Hypothalamus (tissue), 51 donors: ENCODE measurements at places on chromosomes 3 and 15.

DNA sequence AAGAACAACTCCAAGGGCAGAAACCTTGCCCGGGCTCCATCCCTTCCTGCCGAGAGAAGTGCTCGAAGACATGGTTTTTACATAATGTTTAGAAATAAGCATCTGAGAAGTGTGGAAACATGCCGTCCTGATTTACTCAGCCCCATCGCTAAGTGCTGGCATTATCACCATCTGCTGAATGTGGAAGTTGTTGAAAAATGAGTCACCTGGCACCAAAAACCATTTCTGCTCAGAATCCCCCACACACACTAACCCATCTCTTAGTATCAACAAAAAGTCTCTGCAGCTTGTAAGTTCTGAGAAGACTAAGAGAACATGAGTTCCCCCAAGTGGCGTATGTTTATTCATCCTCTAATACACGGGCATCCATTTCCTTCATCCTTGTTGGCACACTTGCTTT is 51.0 kb upstream of the ARL8B start:
- no peak for DNase-seq

DNA sequence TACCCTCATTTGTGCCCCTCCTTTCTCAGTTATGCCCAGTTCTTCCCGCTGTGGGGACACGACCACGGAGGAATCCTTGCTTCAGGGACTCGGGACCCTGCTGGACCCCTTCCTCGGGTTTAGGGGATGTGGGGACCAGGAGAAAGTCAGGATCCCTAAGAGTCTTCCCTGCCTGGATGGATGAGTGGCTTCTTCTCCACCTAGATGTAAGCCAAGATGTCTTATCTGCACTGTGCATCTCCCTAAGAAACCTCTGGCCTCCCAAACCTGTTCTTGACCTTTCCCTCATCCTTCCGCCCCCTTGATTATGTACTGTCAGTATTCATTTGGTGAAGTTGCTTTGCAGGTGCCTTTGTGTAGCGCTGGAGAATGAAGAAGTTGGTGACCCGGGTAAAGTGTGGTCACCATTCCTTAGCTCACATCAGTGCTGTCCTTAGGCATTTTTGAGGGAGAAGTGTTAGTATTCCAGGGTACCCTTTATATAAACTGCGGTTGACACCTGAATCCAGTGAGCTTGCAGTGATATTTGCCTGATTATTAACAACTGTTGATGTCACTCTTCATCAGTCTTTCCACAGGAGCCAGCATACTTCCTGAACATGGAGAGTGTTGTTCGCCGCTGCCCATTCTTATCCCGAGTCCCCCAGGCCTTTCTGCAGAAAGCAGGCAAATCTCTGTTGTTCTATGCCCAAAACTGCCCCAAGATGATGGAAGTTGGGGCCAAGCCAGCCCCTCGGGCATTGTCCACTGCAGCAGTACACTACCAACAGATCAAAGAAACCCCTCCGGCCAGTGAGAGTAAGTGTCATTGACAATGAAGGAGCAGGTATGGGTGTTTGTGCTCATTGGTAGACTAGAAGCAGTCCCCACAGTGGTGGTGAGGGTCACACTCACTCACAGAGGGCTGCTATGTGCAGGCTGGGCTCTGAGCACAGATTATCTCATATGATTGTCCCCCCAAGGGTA is 966 bp downstream of the ALAS1 start:
- DNase-seq, result no peak

- no peak for DNase-seq
These were observed 78.8 kb downstream of the FBN1 start for GRCh38 chr15:48566668-48567067.

DNA sequence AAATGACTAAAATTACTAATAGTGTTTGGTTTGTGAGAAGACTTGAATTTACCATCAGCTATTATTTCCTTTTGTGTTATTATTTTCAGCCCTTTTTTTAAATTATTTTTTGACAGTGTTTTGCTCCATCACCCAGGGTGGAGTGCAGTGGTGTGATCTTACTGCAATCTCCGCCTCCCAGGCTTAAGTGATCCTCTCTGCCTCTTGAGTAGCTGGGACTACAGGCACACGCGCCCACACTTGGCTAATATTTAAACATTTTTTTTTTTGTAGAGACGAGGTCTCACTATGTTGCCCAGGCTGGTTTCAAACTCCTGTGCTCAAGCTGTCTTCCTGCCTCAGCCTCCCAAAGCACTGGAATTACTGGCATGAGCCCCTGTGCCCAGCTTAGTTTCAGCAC is 31.7 kb upstream of the UTS2B start:
- no peak for DNase-seq

- no peak for DNase-seq
These were observed 7.1 kb downstream of the SIAH2 start for GRCh38 chr3:150755902-150756301.

GRCh38 chr3:171458864-171459136 is 1.4 kb downstream of the TNIK start:
- DNase-seq, result no peak

- DNase-seq, result no peak
These were observed 30.2 kb downstream of the PPP2R3A start for GRCh38 chr3:135995766-135996165.

DNA sequence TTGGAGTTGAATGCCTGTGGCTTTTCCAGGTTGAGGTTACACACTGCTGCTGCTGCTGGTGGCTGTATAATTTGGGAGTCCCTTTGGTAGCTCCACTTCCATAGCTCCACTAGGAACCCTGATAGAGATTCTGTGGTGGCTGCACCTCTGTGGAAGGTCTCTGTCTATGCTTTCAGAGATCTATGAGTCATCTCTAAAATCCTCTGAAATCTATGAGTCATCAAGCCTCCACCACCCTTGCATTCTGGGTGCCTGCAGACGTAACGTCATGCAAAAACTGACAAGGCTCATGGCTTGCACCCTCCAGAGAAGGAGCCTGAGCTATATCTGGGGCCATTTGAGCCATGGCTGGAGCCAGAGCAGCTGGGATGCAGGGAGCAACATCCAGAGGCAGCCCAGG is 1037.0 kb upstream of the CFAP20DC start:
- DNase-seq, result no peak

- DNase-seq, result no peak
These were observed 16.1 kb downstream of the AMOTL2 start for GRCh38 chr3:134357914-134358811.

GRCh38 chr3:14338898-14339458 is 63.4 kb upstream of the SLC6A6 start:
- no peak for DNase-seq

DNA sequence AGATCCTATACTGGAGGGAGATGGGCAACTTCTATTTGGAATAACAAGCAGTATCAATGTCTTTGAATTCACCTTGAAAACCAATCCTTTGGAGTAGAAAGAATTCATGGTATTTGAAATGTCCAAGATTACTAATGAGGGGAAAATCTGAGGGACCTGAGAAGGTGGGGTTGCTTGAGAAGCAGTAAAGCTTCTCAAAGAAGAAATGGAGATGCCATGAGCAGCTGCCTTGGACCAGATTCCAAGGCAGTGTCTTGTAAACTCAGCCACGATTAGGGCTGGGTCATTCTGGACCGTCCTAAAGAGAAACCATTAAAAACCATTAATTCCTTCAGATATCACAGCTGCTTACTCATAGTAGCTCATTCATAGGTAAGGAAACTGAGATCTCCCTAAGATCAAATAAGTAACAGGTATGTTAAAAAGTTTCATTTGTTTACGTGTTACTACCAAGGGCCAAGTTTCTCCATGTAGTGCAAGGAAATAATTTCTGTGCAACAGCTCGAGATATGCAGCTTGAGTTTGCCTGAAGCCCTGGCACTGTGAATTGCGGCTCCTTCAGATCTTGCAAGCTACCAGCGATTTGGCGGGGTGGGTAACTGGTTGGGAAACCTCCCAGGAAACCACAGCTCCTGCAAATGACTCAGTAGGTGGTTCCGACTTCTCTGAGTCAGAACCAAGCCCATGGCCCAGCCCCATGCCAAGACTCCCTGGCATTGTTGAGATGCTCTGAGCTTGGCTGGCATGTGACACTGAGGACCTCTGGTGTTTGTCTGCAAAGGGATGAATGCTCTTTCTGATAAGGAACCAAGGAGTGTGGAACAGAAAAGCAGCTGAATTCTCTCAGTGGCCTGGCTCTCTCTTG is 296.8 kb downstream of the RORA start:
- peak; percentile 3 for DNase-seq

DNA sequence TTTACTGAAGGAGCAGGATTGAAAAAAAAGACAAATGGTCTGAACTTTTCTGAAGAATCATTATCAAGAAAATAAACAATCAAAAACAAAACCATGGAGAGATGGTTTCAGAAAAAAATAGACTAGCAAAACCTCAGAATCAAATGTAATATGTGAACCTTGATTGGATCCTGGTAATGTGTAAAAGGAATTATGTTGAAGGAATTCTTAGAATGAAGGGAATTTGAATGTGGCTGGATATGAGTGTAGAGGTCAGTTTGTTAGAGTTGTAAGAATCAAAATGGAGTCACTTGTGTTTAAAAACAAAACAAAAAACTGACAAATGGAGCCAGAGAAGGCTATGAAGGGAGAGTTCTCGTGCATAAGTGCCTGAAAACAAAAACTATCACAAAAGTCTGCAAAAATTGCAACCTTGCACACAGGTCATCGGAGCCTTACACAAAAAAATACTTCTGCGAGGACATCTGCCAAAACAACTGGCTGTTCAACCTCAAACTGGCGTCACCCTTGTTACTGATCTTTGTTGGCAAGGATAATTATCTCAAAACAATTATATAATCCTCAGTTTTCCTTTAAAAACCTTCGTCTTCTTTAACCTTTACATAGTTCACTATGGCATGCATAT is 19.1 kb upstream of the ATP13A3 start:
- DNase-seq, result no peak

DNA sequence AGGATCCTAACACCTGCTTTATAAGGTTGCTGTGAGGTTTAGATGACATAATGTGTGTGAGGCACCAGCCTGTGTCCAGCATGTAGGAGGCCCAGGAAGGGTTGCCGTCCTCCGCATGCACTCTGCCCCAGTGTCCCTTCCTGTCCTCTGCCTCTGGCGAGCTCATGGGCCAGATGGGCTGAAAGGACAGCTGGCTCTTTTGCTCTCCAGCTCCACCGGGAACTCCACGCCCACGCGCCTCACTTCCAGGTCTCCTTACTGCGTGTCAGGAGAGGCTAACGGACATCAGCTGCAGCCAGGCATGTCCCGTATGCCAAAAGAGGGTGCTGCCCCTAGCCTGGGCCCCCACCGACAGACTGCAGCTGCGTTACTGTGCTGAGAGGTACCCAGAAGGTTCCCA is 12.2 kb downstream of the MUC20 start:
- no peak for DNase-seq

DNA sequence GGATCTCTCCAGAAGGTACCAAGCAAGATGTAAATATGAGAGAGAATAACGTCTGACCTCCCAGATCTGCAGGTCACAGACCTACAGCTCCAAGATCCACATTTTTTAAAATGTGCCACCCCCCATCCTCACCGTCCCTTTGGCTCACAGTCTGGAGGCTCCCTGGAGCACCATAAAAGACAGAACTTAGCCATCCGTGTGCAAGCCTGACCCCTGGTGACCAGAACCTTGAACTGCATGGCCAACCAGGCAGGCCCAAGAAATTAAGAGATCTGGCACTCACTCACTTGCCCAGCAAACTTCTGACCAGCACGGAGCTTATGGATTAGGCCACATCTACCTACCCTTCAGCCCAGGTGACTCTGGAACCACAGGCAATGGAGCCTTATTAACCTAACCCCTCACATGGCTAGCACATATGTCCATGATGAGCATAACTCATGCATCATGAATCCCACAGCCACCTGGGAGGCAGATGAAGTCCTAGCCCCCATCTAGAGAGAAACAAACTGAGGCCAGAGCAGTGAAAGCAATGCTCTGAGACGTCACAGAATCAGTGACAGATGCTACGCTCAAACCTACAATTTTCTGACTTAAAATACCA is 275.3 kb downstream of the UACA start:
- peak; percentile 29 for DNase-seq

- no peak for DNase-seq
These were observed 5.5 kb downstream of the TM6SF1 start for GRCh38 chr15:83112956-83113299.

DNA sequence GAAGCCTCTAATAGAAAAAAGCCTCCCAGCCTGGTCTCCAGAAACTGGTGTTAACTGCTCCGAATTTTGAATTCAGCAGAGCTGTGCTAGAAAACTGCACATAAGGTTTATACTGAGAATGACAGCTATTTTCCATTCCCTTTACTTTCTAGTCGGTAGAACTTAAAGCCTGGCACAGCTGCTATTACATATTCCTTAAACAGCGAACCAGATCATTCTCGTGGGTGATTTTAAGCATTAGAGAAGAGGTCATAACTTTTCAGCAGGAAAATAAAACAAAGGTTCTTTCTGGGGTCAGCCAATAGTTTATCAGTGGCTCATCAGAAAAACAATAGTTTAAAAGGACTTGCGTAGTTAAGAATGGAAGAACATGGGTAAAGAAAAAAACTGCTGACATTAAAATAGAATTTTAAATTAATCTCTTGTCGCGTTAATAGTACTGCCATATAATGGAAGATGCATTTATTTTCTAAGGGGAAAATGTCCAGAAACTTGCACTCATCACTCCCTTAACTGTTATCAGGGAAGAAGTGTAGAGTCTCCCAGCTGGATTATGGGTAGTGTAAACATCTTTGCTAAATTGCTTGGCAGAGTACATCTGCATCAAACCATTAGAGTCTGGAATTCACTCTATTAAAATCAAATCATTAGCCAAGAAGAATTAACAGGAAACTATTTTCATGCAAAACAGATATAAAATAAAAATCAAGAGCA is 7.9 kb downstream of the VGLL4 start:
- no peak for DNase-seq

GRCh38 chr3:145696011-145696410 is 465.0 kb downstream of the PLOD2 start:
- no peak for DNase-seq
